Temporal lobe (tissue), 4 donors: ENCODE measurements at places on chromosomes 13 and 19. TPM values are rescaled to one million over a fixed set of nuclear protein-coding genes. Genes with fewer than 3 reads are reported as not detected.

CD37 gene
- 3.4 TPM for total RNA-seq

CGB5 gene
- total RNA-seq = not detected

MYO16 gene
- 100 TPM for total RNA-seq

PSG2 gene
- not detected for total RNA-seq

IL17D gene
- total RNA-seq = 9.1 TPM

IL11 gene
- under 0.01 TPM for total RNA-seq

CEACAM1 gene
- total RNA-seq = not detected

MAG gene
- 0.49 TPM for total RNA-seq

SIGLEC5 gene
- 0.25 TPM for total RNA-seq

PSPN gene
- total RNA-seq = 3.0 TPM

BEST2 gene
- total RNA-seq = under 0.01 TPM

PSG3 gene
- total RNA-seq = not detected

C19orf38 gene
- total RNA-seq = not detected

CAPS gene
- 5.7 TPM for total RNA-seq

NLRP4 gene
- not detected for total RNA-seq

OR10H4 gene
- total RNA-seq = not detected
